Activated CD4-positive, alpha-beta memory T cell treated with anti-CD3 and anti-CD28 coated beads for 36 hours (primary cell): ENCODE measurements at places on chromosomes 7 and 10. TPM values are rescaled to one million over a fixed set of nuclear protein-coding genes. Genes with fewer than 3 reads are reported as not detected.
A peak's percentile ranks its signal among the peaks of the same experiment; 100 is the strongest.

SPDYE6 gene
- total RNA-seq = not detected

PDGFA gene
- 6.9 TPM for total RNA-seq

DNA sequence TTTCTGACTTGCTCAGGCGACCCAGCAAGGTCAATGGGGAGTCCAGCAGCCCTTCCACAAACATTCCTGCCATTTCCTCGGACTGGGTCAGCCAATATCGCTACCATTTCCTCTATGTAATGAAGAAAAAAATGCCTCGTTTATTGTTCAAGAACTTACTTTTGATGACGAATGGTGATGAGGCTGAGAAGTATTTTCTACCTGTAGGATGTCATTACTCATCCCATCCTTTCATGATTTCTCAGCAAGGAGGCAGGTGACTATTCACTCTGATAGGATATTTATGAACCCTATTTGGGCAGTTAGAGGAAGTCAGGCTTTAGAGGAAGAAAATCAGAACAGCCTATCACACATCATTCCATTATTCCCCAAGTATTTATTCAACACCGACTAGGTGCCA is 178.6 kb downstream of the FANK1 start:
- no peak overlapping the region for H3K27ac ChIP-seq
- no peak for DNase-seq
- H3K4me3 ChIP-seq = no peak overlapping the region
- H3K4me1 ChIP-seq = no peaks in the 10 kb centered on the region
- H3K27me3 ChIP-seq = peaks cover 2% of the 10 kb centered on the region

EGFR gene
- total RNA-seq = not detected

- DNase-seq = no peak
- no peaks in the 10 kb centered on the region for H3K36me3 ChIP-seq
- no peaks in the 10 kb centered on the region for H3K27me3 ChIP-seq
- peak overlapping the region; percentile 48 for H3K27ac ChIP-seq
- H3K4me1 ChIP-seq = peaks cover 35% of the 10 kb centered on the region
Measured at GRCh38 chr10:72692994-72693781, 1.2 kb downstream of the MCU start.

- H3K27me3 ChIP-seq = no peaks in the 10 kb centered on the region
- H3K4me1 ChIP-seq = no peaks in the 10 kb centered on the region
- DNase-seq = no peak
- H3K36me3 ChIP-seq = peaks cover 41% of the 10 kb centered on the region
- no peak overlapping the region for H3K4me3 ChIP-seq
Measured at GRCh38 chr10:119149729-119150128, 15.8 kb downstream of the SFXN4 start.

WASHC2C gene
- 23.4 TPM for total RNA-seq

GRCh38 chr10:122044713-122045112 is 55.8 kb downstream of the TACC2 start:
- peaks cover 8% of the 10 kb centered on the region for H3K27me3 ChIP-seq
- no peaks in the 10 kb centered on the region for H3K36me3 ChIP-seq
- H3K27ac ChIP-seq = no peak overlapping the region
- DNase-seq = no peak
- no peak overlapping the region for H3K4me3 ChIP-seq
- H3K4me1 ChIP-seq = no peaks in the 10 kb centered on the region

ZPBP gene
- total RNA-seq = not detected

DNA sequence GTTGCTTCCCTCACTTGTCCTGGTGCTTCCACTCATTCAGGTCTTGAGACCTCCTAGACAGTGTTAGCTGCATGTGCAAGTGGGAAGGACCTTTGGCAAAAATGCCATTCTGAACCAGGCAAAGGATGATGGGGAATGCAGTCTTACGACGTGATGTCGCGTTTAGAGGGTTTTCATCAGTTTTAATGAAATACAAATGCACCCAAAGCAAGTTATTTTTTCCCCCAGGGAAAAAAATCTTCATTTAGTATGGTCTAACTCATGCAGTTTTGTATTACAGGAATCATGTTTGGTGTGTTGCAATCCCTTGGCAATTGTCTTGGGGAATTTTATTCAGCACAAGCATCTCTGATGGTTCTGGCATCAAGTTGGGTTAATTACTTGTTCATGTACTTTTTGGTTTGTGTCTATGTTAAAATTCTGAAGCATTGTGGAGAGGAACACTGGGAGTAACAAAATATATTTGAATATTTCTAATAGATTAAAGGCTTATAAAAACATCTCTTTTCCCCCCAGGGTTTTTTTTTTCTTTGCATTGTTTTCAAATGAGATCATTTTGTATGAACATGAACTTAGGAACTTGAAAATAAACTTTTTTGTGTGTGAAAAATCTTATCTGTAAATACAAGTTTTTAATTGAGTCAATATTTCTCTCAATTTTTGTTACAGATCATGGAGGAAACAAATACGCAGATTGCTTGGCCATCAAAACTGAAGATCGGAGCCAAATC is 188.9 kb downstream of the BICC1 start:
- no peak overlapping the region for H3K4me3 ChIP-seq
- DNase-seq = no peak
- no peaks in the 10 kb centered on the region for H3K27me3 ChIP-seq
- no peaks in the 10 kb centered on the region for H3K36me3 ChIP-seq
- no peaks in the 10 kb centered on the region for H3K4me1 ChIP-seq

GRCh38 chr7:155533827-155534690 is 12.3 kb downstream of the CNPY1 start:
- peaks cover 65% of the 10 kb centered on the region for H3K27me3 ChIP-seq
- no peaks in the 10 kb centered on the region for H3K36me3 ChIP-seq
- H3K4me3 ChIP-seq = peak overlapping the region; percentile 47
- DNase-seq = peak; percentile 50
- H3K27ac ChIP-seq = no peak overlapping the region

DNA sequence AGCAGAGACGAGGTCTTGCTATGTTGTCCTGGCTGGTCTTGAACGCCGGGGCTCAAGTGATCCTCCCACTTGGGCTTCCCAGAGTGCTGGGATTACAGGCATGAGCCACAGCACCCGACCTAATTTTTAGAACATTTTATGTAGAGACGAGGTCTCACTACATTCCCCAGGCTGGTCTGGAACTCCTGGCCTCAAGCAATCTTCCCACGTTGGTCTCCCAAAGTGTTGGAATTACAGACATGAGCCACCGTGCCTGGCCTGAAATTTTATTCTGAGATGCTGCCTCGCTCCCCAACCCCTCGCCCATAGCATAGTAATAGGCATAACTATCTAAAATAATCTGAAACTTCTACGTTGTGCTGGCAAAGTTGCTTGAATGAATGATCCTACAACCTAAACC is 21.9 kb downstream of the SFXN4 start:
- no peak for DNase-seq
- H3K27ac ChIP-seq = no peak overlapping the region
- no peak overlapping the region for H3K4me3 ChIP-seq
- peaks cover 27% of the 10 kb centered on the region for H3K36me3 ChIP-seq
- H3K4me1 ChIP-seq = peaks cover 6% of the 10 kb centered on the region

GRCh38 chr10:101067356-101068083 is 5.7 kb downstream of the KAZALD1 start:
- no peak overlapping the region for H3K27ac ChIP-seq
- no peaks in the 10 kb centered on the region for H3K36me3 ChIP-seq
- peak; percentile 87 for DNase-seq
- peaks cover 43% of the 10 kb centered on the region for H3K27me3 ChIP-seq
- H3K4me1 ChIP-seq = peaks cover 12% of the 10 kb centered on the region
